Trophoblast cell (in vitro differentiated cells and primary cell): ENCODE measurements at places on chromosomes 2 and 18.

DNA sequence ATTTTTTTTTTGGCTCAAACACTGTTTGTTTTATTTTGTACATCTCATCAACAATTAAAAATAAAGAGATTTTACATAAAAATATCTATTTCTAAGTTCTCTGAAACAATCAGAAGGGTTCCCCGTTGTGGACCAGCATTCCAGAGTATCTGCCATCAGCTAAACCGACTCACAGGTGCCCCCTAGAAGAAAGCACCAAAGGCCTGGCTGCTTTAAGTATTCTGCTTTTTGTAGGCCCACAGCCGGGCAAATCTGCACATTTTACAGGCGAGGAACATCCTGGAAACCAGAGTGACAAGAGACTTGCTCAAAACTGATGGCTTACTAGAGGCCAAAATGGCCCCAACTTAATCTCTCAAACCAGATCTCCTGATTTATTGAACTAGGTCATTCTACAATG, 82.2 kb upstream of the SETBP1 start:
- no peak overlapping the region for H3K4me3 ChIP-seq
- H3K27ac ChIP-seq: no peak overlapping the region
- no peaks in the 10 kb centered on the region for H3K36me3 ChIP-seq
- H3K27me3 ChIP-seq: no peaks in the 10 kb centered on the region

- H3K27ac ChIP-seq: no peak overlapping the region
- H3K4me1 ChIP-seq: peaks cover 21% of the 10 kb centered on the region
- peaks cover 35% of the 10 kb centered on the region for H3K27me3 ChIP-seq
- H3K4me3 ChIP-seq: no peak overlapping the region
- no peaks in the 10 kb centered on the region for H3K36me3 ChIP-seq
- no peak for DNase-seq
These were observed 10.8 kb downstream of the ALPG start for GRCh38 chr2:232417489-232417888.

GRCh38 chr2:128373451-128374000, 54.9 kb upstream of the HS6ST1 start:
- no peaks in the 10 kb centered on the region for H3K27me3 ChIP-seq
- peaks cover 39% of the 10 kb centered on the region for H3K4me1 ChIP-seq
- H3K36me3 ChIP-seq: no peaks in the 10 kb centered on the region
- DNase-seq: no peak
- H3K4me3 ChIP-seq: no peak overlapping the region
- H3K27ac ChIP-seq: no peak overlapping the region

GRCh38 chr18:49814147-49814499, 790 bp upstream of the ACAA2 start:
- peak overlapping the region; percentile 46 for H3K27ac ChIP-seq
- no peaks in the 10 kb centered on the region for H3K27me3 ChIP-seq
- H3K36me3 ChIP-seq: no peaks in the 10 kb centered on the region
- H3K4me3 ChIP-seq: peak overlapping the region; percentile 77
- peak; percentile 73 for DNase-seq

- H3K27ac ChIP-seq: no peak overlapping the region
- no peaks in the 10 kb centered on the region for H3K36me3 ChIP-seq
- DNase-seq: no peak
- no peak overlapping the region for H3K4me3 ChIP-seq
- no peaks in the 10 kb centered on the region for H3K4me1 ChIP-seq
These were observed 148.5 kb downstream of the TTC32 start for GRCh38 chr2:19753314-19753713.

- no peak overlapping the region for H3K4me3 ChIP-seq
- no peak overlapping the region for H3K27ac ChIP-seq
- H3K36me3 ChIP-seq: no peaks in the 10 kb centered on the region
- H3K27me3 ChIP-seq: no peaks in the 10 kb centered on the region
- DNase-seq: no peak
- H3K4me1 ChIP-seq: peaks cover 8% of the 10 kb centered on the region
These were observed 20.7 kb upstream of the ZNF407 start for GRCh38 chr18:74577019-74577418.

GRCh38 chr2:47708801-47709499, 74.0 kb upstream of the MSH6 start:
- peaks cover 3% of the 10 kb centered on the region for H3K4me1 ChIP-seq
- no peaks in the 10 kb centered on the region for H3K27me3 ChIP-seq
- H3K36me3 ChIP-seq: no peaks in the 10 kb centered on the region
- DNase-seq: no peak
- no peak overlapping the region for H3K27ac ChIP-seq

- H3K4me1 ChIP-seq: peaks cover 15% of the 10 kb centered on the region
- no peaks in the 10 kb centered on the region for H3K27me3 ChIP-seq
- peak overlapping the region; percentile 91 for H3K4me3 ChIP-seq
- peak overlapping the region; percentile 91 for H3K27ac ChIP-seq
- no peaks in the 10 kb centered on the region for H3K36me3 ChIP-seq
These were observed 1.4 kb downstream of the B3GNT2 start for GRCh38 chr2:62197011-62197924.

GRCh38 chr2:84653302-84653701, 137.0 kb downstream of the DNAH6 start:
- DNase-seq: no peak
- H3K4me1 ChIP-seq: no peaks in the 10 kb centered on the region
- no peaks in the 10 kb centered on the region for H3K36me3 ChIP-seq
- no peak overlapping the region for H3K27ac ChIP-seq

- H3K4me1 ChIP-seq: no peaks in the 10 kb centered on the region
- H3K27me3 ChIP-seq: no peaks in the 10 kb centered on the region
- DNase-seq: no peak
- H3K4me3 ChIP-seq: no peak overlapping the region
These were observed 53.9 kb downstream of the DYNC1I2 start for GRCh38 chr2:171741189-171741588.

DNA sequence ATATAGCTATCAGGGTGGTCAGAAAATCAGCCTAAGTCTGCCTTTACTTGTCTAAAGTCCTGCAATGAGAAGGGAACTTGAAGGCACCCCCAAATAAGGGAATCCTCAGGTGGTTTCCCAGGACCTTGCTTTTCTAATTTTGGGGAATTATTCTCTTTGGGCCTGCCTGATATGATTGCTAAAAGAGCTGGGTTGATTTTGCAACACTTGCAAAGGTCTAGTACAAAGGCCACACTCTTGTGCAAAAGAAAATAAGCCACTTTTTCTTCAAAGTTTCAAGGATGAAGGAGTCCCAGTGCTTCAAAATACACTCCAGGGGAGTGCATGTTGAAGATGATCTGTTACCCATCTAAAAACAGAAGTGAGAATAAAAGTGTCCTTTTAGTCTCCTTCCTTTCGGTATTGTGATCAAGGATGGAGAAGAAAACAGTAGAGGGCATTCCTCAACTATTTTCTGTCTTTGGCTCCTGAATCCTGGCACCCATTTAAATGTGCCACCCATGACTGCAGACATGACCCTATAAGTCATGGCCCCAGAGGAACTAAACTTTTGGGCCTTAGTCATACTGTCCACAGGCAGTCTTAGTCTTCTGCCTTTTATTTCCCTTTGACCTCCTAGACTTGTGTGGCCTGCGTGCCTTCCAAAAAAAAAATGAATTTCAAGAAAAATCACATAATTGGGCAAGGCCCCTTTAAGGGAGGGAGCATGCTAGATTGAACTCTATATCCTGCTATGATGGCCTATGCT, 5.1 kb downstream of the SULT1C3 start:
- H3K4me1 ChIP-seq: no peaks in the 10 kb centered on the region
- no peaks in the 10 kb centered on the region for H3K27me3 ChIP-seq
- no peak overlapping the region for H3K27ac ChIP-seq
- DNase-seq: no peak

- DNase-seq: no peak
- H3K36me3 ChIP-seq: no peaks in the 10 kb centered on the region
- H3K4me1 ChIP-seq: no peaks in the 10 kb centered on the region
- H3K27me3 ChIP-seq: no peaks in the 10 kb centered on the region
- H3K27ac ChIP-seq: no peak overlapping the region
These were observed 381.2 kb downstream of the MBD2 start for GRCh38 chr18:53843113-53843760.

GRCh38 chr2:125516496-125517109, 1139.4 kb upstream of the GYPC start:
- H3K4me1 ChIP-seq: no peaks in the 10 kb centered on the region
- peak; percentile 65 for DNase-seq
- H3K36me3 ChIP-seq: no peaks in the 10 kb centered on the region
- no peaks in the 10 kb centered on the region for H3K27me3 ChIP-seq
- H3K27ac ChIP-seq: no peak overlapping the region

DNA sequence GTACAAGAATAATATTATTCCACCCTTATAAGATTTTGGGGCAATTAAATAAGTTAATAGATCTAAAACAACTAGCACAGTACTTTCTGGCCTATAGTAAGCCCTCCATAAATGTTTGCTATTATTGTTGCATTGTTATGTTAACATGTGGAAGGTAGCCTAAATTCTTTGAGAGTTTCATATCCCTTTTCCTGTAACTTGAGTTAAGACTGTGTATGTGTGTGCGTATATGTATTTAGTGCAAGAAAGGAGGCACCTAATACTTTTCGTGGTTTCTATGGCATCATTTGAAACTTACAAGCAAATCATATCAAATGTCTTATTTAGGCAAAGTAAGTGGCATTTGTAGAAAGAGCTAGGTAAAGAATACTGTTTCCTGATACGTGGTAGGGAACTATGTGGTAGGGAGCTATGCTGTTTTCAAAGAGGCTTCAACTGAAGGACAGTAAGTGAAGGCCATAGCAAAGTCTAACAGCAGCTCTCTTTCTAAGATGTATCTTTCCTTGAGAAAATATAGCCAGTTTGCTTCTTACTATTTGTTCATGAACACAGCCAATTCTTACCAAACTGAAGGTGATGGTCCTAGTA, 36.8 kb upstream of the C2orf74 start:
- no peaks in the 10 kb centered on the region for H3K27me3 ChIP-seq
- no peak overlapping the region for H3K27ac ChIP-seq
- H3K4me1 ChIP-seq: no peaks in the 10 kb centered on the region
- H3K4me3 ChIP-seq: no peak overlapping the region
- no peaks in the 10 kb centered on the region for H3K36me3 ChIP-seq

DNA sequence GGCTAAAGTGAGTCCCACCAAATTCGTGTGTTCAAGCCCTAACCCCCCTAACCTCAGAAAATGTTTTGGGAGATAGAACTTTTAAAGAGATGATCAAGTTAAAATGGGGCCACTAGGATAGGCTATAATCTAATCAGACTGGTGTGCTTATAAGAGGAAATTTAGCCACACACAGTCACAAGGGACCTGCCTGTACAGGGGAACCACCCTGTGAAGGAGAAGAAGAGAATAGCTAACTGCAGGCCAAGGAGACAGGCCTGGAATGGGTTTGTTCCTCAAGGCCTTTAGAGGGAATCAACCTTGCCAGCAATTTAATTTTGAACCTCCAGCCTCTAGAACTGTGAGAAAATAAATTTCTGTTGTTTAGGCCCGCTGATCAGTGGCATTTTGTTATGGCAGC, 36.0 kb upstream of the TANK start:
- H3K27ac ChIP-seq: peak overlapping the region; percentile 86
- peaks cover 6% of the 10 kb centered on the region for H3K4me1 ChIP-seq
- no peaks in the 10 kb centered on the region for H3K27me3 ChIP-seq
- DNase-seq: peak; percentile 12
- no peak overlapping the region for H3K4me3 ChIP-seq
- no peaks in the 10 kb centered on the region for H3K36me3 ChIP-seq

GRCh38 chr2:39570130-39570555, 95.6 kb upstream of the TMEM178A start:
- H3K36me3 ChIP-seq: no peaks in the 10 kb centered on the region
- no peak overlapping the region for H3K4me3 ChIP-seq
- H3K27ac ChIP-seq: no peak overlapping the region
- H3K27me3 ChIP-seq: no peaks in the 10 kb centered on the region

- no peak overlapping the region for H3K4me3 ChIP-seq
- H3K27ac ChIP-seq: no peak overlapping the region
- H3K4me1 ChIP-seq: no peaks in the 10 kb centered on the region
These were observed 10.5 kb downstream of the SCN9A start for GRCh38 chr2:166365239-166365638.

GRCh38 chr18:68431111-68431921, 283.6 kb downstream of the TMX3 start:
- no peaks in the 10 kb centered on the region for H3K36me3 ChIP-seq
- no peaks in the 10 kb centered on the region for H3K27me3 ChIP-seq
- H3K4me1 ChIP-seq: peaks cover 9% of the 10 kb centered on the region
- no peak overlapping the region for H3K4me3 ChIP-seq
- peak overlapping the region; percentile 68 for H3K27ac ChIP-seq
- peak; percentile 81 for DNase-seq

- no peak overlapping the region for H3K27ac ChIP-seq
- H3K4me3 ChIP-seq: no peak overlapping the region
- no peak for DNase-seq
- no peaks in the 10 kb centered on the region for H3K36me3 ChIP-seq
These were observed 355.4 kb upstream of the GULP1 start for GRCh38 chr2:187936228-187936627.

DNA sequence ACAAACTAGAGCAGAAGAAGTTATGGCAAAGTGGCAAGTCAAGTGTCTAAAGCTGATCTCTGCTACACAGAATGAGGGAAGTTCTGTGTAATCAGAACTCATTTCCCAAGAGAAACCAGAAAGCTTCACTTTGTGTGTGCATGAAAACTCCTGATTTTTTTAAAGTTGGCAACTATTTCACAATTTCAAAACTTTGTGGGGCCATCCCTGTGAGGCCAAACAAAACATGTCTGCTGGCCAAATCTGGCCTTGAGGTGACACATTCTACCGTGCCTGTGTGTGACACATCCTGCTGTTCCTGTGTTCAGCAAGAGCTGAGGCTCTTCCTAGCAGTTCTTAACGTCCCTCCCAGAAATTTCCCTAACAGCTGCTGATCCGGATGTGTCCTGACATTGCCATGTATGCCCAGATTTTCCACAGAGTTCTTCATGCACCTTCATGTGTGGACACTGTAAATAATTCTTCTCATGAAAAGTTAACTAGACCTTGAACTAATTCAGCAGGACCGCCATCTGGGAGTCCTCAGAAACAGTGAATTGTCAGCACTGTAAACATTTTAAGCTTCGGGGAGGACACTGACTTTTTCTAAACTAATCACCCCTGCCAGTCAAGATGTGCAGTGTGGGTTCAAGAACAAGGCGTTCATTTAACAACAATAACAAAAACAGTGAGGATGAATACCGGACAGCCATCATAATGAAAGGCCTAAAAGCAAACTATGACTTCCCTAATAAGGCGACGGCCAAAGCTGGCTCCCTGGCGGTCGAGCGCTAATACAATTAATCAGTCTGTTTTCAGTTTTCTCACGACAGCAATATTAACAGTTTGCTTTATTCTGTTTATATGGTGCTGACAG, 99.0 kb downstream of the PLEKHM3 start:
- H3K36me3 ChIP-seq: no peaks in the 10 kb centered on the region
- H3K27ac ChIP-seq: no peak overlapping the region
- no peaks in the 10 kb centered on the region for H3K27me3 ChIP-seq
- peak; percentile 16 for DNase-seq
- H3K4me1 ChIP-seq: no peaks in the 10 kb centered on the region
